ENCODE measurements at places on chromosomes 1 and 21.

DNA sequence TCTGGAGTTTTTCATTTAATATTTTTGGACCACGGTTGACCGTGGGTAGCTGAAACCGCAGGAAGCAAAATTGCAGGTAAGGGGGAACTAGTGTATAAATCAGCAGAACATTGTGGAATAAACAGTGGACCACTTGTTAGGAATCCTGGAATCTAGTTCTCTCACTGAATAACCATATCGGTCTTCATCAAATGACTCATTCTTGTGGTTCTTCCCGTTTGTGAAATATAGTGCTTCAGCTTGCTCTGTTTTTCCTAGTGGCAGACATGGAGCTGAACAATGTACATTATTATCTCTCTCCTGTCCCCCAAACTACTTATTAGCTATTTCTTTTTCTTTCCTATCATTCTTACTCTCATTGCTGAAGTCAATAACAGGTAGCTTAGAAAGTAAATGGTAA lies 61.9 kb downstream of the HSPA13 start:
- peak; percentile 7 for DNase-seq

GRCh38 chr1:18884419-18884717 lies 18.0 kb downstream of the ALDH4A1 start:
- DNase-seq, result no peak

DNA sequence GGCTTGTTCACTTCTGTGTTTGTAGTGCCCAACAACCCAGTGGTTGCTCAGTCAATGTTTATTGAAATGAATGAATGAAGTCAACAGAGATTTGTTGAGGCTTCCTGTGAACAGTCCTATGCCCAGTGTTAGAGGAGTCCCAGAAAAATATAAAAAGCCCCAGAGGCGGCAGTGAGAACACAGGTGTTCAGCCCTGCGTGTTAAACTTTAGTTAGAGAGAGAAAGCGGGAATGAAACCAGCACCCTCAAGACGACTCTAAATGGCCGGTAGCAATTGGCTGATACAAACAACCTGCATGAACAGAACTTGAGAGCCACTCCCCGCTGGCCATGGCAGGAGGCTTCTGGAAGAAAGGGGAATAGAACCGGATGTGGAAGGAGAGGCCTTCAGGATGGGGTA lies 22.6 kb downstream of the TMEM51 start:
- no peak for DNase-seq

GRCh38 chr21:17782051-17782450 lies 37.1 kb downstream of the C21orf91 start:
- no peak for DNase-seq

- no peak for DNase-seq
Observed at GRCh38 chr1:232922485-232922884, 27.9 kb upstream of the NTPCR start.

DNA sequence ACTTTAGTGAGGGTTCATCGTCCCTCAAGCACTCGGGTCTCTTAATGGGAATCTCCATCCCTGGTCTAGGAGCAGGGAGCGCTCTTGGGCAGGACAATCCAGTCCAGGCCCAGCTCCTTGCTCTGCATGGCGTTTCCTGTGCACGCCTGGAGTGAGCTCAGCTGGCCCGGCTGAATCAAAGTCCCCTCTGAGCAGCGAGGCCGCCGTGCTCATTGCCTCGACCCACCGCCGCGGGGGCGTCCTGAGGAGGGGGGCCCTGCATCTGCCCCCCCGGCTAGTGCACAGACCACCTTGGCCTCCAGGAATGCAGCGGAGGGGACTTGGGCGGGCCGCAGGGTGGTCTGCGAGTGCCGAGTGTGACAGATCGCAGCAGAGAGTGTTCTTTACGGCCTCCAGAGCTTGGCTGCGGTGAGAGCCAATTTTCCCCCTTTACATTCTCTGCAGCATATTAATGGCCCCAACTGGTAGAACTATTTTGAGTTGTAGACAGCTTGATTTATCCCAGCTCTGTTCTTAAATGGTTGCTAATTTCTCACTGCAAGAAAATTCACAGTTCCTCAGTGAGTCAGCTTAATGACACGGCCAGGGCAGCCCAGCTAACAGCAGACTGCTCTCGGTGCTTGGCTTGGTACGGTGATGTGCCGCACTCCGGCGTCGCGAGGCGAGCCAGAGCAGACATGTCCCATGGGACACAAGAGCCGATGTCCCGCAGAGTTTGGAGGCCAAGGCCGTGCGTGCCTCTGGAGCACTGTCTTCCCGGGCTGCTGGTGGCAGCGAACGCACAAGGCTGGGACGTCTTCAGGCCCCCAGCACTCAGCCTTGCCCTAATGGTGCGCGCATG lies 39.8 kb downstream of the SNAP47 start:
- no peak for DNase-seq

- DNase-seq, result no peak
Observed at GRCh38 chr1:45619149-45619921, 4.5 kb downstream of the CCDC17 start.

DNA sequence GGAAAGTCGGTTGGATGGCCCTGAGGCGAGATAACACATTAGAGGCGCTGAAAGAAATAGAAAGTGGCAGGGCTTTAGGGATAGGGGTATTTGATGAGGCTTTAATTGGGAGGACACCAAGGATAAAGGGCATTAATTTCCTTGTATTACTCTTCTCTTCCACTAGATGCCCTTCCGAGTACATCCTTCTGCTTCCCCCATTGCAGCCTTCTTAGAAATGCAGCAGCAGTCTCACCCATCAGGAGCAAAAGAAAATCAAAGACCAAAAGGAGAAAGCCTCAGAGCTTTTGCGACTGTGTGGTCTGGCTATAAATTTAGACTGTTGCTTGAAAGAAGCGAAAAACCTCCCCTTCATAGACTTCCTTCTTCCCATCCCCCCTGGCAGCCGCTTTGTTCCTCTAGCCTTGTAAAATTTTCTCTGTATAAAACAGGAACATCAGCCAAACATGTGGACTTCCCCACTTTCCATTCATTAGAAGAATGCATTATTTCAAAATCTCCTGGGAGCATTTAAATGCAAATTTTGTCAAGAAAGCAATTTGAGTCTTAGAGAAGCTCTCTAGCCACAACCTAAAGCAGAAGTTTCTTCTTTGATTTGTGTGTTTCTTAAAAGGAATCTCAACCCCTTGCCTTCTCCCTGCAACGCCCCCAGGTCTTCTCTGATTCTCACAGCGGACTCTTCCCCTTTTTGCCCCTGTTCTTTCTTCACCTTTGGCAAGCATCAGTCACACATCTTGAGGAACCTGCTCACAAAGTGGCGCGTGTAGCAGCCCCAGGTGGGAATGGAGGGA lies 76.6 kb downstream of the NDUFS5 start:
- DNase-seq, result peak; percentile 63

- peak; percentile 36 for DNase-seq
Observed at GRCh38 chr1:39091845-39092645, 65.9 kb downstream of the NDUFS5 start.

GRCh38 chr1:113226148-113226547 lies 153.2 kb downstream of the LRIG2 start:
- no peak for DNase-seq

- no peak for DNase-seq
Observed at GRCh38 chr1:162036163-162036562, 12.5 kb upstream of the OLFML2B start.

GRCh38 chr1:159282118-159282517 lies 20.0 kb upstream of the FCER1A start:
- peak; percentile 60 for DNase-seq

GRCh38 chr1:164735315-164736052 lies 176.5 kb downstream of the PBX1 start:
- DNase-seq, result no peak

- DNase-seq, result no peak
Observed at GRCh38 chr1:161988413-161988812, 35.3 kb downstream of the OLFML2B start.

DNA sequence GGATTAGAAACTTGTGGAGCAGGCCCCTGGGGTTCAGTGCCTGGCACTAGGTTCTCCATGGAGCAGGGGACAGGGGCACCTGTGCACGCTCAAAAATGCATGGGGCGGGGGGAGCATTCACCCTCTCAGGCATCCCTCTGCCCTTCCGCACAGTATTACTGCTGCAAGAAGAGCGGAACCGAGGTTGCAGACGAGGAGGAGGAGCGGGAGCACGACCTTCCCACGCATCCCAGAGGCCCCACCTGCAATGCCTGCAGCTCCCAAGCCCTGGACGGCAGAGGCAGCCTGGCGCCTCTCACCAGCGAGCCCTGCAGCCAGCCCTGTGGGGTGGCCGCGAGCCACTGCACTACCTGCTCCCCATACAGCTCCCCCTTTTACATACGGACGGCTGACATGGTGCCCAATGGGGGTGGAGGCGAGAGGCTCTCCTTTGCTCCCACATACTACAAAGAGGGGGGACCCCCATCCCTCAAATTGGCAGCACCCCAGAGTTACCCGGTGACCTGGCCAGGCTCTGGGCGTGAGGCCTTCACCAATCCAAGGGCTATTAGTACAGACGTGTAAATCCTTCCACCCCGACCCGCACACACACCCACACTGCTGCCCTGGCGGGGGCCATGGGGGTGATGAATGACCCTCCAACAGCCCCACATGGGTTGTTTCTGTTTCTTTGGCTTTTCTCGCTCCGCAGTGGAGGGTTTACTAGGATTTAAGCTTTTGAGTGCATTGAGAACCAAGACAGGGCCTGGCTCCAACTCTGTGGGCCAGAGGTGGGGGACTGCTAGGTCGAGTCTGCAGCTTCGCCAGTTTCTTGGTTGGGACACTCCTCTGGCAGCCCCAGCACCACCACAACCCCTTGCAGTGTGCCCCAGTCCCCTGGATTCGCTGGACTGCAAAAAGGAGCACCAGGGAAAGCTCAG lies 63.7 kb downstream of the TOR1AIP2 start:
- DNase-seq, result no peak

GRCh38 chr1:39690794-39691382 lies 345 bp downstream of the HPCAL4 start:
- DNase-seq, result no peak

DNA sequence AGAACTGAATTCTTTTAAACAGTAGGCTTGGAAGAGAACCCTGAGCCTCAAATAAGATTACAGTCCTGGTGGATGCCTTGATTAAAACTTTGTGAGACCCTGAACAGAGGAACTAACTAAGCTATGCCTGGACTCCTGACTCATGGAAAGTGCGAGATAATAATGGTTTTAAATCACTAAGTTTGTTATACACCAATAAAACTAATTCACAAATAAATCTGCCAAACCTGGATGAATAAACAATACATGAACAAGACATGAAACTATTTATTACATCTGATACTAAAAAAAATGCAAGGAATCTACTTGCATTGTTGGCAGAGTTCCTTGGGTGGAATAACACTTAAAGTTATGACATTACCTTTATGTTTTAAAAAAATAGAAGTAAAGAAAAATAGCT lies 118.4 kb downstream of the PIGK start:
- no peak for DNase-seq

DNA sequence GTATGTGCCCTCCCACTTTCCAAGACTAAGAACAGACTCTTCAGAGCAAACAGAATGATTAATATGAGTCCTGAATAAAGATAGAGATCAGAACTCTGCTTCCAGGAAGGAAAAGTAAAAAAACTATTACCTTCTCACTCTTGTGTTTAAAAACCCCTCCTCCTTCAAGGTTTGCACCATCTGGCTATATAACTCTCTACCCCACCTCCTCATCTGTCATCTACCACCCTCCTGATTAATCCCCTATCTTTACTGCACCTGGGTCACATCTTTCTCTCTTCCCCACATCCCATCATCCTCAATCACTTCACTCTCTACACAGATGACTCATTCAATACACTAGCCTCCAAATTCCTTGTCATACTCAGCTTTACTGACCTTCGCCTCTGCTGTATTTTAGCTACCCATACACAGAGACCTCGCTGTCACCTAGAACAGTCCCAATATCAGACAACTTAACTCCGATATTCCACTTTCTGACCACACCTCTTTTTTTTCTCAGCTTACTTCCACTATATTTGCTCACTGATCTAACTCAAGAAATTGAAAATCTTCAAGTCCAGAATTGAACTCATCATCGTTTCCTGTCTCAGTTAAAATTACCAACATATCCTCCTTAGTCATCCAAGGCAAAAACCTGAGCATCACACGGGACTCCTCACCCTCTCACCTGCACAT lies 3.7 kb downstream of the SCMH1 start:
- peak; percentile 35 for DNase-seq

GRCh38 chr1:14724246-14724645 lies 125.8 kb downstream of the KAZN start:
- DNase-seq, result no peak

DNA sequence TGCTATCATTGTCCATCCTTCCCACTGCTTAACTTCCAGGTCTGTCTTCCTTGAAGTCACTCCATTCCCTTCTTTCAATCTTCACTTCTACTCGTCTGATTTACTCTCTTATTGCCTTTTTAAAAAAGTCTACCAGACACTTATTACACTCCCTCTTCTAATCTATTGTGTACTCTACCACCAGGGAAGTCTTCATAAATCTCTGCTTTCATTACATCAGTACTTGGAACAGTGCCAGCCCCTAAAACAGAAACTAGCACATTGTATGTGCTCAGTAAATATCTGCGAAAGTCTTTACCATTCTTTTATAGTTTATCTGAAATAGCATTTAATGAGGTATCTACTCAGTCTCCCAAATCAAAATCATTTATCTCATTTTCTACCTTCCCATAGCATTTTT lies 236.4 kb downstream of the USH2A start:
- peak; percentile 8 for DNase-seq

GRCh38 chr1:212825798-212826452 lies 21.5 kb downstream of the SPATA45 start:
- DNase-seq, result no peak

DNA sequence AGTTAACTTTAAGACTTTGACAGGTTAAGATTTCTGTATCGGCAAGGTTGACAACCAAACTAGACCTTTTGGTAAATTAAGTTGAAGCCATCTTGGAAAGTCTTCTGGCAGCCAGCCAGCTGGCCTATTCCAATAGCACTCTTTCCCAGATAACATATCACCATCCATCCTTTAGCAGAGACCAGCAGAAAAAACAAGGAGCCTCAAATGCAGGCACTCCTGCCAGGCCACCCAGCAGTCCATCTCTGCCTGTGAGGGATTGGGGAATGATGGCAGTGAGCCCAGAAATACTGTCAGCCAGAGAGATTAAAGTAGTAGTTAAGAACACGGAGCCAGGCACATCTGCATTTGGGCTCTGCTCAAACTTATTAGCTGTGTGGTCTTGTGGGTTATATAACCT lies 19.4 kb downstream of the ZBTB40 start:
- peak; percentile 57 for DNase-seq

GRCh38 chr1:46646331-46646730 lies 21.8 kb downstream of the ATPAF1 start:
- peak; percentile 12 for DNase-seq

DNA sequence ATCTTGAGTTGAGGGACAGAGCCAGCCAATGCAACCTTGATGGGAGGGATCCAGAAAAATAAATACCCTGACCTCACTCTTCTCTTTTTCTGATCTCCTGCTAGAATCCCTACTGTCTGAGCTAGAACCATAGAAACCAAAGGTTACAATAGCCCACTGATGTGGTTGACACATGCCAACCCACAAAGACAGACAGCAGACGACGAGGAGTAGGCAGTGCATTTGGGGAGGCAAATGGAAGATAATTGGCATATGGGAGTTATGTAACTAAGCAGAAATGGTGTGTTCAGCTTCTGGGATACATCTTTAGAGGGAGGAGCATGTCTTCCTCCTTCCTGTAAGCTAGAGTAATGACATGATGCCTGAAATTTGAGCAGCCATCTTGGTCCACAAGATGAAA lies 171.7 kb upstream of the FGGY start:
- no peak for DNase-seq
